ENCODE measurements at places on chromosomes 2 and 18.

DNA sequence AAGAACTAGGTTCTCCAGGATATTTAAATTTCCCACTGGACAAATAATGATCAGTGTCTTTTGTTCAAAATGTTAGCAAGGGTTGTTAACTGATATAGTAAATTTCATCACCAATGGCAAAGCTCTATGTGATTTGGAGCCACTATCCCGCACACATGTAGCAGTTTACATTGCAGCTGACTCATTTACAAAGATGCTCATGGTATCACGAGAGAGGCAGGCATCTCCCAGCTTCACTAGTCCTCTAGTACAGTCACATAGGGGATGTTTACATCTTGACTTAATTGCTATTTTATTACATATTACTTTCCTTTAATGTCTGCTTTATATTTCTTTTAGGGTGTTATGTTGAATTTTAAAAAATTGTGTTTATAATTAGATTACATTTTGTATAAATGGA lies 30.7 kb downstream of the KCNE4 start:
- DNase-seq, result no peak

DNA sequence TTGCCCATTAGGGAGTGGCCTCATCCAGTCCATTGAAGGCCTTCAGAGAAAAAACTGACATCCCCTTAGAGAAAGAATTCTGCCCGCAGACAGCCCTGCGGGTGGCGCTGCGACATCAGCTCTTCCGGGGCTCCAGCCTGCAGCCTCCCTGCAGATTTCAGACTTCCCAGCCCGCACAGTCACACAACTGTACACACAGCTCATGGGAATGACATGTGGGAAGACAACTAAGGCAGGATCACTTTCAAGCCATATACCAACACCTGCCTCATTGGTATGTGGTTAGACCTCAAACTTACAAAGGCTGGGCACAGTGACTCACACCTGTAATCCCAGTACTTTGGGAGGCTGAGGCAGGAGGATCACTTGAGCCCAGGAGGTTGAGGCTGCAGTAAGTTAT lies 24.8 kb upstream of the TUBB6 start:
- no peak for DNase-seq

GRCh38 chr2:156158808-156159207 lies 173.7 kb downstream of the NR4A2 start:
- DNase-seq, result no peak

GRCh38 chr18:25352629-25353005 lies 651 bp upstream of the ZNF521 start:
- no peak for DNase-seq

DNA sequence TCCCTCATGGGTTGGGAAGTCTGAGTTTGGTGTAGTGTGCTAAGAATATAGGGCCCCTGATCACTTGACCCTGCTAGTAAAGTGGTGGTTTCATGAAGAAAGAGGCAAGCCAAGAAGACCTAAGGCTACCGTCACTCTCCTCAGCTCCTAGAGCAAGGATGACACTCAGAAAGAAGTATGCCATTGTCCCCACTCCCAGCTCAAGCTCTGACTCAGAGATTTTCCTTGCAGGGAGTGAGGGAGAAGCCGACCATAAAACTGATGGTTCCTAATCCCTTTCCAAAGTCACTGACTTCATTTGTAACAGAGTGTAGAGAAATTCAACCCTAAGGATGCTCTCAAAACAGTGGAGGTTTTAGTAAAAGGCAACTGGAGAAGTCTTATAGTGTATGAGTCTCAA lies 80.9 kb downstream of the ICA1L start:
- no peak for DNase-seq

DNA sequence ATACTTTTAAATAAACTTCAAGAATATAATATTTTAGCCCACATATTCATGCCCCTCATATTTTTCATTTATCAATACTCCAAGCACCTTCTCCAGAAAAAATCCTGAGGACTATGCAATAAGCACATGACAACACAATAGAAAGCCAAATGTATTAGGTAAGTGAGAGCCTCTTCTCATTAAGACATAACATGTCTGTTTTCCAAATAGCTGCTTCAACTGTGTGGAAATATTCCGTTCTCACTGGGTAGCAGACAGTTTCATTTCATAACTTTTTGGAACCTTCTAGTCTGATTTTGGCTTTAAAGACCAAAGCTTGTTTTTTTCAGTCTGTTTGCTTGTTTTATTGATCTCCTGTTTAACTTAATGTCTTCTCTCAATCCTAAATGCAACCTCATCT lies 137.8 kb downstream of the PIK3C3 start:
- DNase-seq, result no peak

- DNase-seq, result no peak
These were observed 131.7 kb upstream of the SPOPL start for GRCh38 chr2:138369856-138370255.

GRCh38 chr2:73203055-73203681 lies 794 bp downstream of the NOTO start:
- DNase-seq, result no peak

DNA sequence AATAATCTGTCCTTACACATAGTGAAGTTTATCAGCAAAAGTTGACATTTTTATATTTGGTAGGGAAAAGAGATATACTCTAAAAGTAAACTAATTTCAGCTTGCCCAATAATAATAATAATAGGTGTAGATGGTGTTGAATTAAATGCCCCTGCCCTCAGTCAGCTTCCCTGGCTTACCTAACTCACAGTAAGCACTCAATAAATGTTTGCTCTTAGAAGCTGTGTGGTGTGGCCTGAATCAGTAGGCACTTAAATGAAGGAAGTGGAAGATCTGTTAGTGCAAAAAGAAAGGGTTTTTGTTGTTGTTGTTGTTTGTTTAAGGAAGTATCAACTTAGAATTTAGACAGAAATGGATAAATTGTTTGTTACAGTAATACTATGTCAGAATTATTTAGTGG lies 36.2 kb downstream of the EML4 start:
- DNase-seq, result no peak

GRCh38 chr2:183348492-183348891 lies 224.2 kb downstream of the NUP35 start:
- no peak for DNase-seq

DNA sequence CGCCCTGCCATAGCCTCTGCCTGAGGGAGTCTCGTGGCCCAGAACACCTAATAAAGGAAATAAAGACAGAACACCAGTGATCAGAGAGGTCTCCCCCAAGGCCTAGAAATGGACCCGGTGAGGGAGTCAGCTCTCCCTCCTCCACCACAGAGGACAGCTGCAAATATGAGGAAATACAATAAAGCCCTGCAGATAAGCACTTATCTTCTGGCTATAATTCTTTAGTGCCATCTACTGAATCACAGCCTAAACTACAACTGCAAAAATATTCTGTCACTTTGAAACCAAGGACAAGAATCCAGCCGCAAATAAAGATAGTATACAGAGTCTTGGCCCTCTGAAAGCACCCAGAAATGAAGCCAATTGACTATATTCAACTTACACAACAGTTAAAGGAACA lies 42.4 kb upstream of the TACR1 start:
- DNase-seq, result no peak

DNA sequence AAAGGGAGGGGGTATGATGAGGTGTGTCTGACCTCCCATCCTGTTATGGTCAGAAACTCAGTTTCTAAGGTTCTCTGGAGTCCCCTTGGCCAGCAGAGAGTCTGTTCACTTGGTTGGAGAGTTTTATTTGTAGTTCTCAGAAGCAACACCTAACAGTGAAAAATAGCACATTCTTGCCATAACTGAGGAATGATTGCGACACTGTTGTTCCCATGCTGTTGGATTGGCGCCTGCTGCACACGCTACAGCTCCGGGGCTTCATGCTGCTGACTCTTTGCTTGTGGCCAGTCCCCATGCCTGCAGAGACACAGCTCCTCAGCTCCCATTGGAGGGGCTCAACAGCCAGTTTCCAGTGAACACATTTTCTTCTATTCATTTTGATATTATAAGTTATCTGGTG lies 42.1 kb downstream of the TPGS2 start:
- peak; percentile 73 for DNase-seq

GRCh38 chr2:224308272-224308911 lies 93.5 kb downstream of the FAM124B start:
- DNase-seq, result no peak

- no peak for DNase-seq
These were observed 224.4 kb upstream of the APCDD1 start for GRCh38 chr18:10230072-10230471.

- no peak for DNase-seq
These were observed 694 bp downstream of the THSD7B start for GRCh38 chr2:136766073-136766404.

- DNase-seq, result no peak
These were observed 204.9 kb upstream of the CYRIA start for GRCh38 chr2:16870491-16871076.

DNA sequence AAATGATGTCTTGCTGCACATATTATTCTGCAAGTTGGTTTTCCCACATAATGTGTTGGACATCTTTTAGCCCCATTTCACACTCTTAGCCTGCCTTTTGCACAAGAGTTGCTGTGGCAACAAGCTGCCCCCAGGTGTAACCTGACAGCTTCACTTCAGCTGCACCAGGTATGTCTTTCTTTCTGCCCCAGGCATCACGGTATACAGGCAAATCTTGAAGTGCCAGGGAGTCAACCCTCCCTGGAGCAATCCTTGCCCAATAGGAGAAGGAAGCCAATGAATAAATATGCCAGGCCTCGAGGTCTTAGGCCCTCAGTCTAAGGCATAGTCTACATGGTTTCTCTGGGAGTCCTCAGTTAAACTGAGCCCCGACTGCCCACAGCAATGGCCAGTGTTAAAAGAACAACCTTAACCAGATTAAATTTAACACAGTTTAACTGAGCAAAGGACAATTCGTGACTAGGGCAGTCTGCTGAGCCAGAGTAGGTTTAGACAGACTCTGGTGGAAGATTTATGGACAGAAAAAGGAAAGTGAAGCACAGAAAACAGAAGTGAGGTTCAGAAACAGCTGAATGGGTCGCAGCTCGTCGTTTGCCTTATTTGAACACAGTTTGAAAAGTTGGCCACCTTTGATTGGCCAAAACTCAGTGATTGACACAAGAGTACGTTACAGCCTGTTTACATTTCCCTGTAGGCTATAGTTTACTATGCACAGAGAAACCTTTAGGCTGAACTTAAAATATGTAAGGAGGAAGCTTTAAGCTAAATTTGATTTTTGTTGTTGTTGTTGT lies 32.0 kb upstream of the C1QL2 start:
- DNase-seq, result no peak

- no peak for DNase-seq
These were observed 389.9 kb downstream of the SOX11 start for GRCh38 chr2:6081955-6082624.

DNA sequence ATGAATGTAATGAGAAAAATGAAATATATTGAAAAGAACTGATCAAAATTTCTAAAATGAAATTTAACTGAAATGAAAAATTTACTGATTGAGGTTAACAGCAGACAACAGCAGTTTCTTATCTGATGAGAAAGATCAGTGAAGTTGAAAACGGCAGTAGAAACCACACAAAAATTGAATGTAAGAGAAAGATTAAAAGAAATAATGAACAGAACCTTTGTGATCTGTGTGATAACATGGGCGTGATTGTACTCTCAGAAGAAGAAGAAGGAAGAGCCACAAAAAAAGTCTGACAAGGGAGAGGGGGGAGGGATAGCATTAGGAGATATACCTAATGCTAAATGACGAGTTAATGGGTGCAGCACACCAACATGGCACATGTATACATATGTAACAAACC lies 45.2 kb downstream of the FAM117B start:
- no peak for DNase-seq

DNA sequence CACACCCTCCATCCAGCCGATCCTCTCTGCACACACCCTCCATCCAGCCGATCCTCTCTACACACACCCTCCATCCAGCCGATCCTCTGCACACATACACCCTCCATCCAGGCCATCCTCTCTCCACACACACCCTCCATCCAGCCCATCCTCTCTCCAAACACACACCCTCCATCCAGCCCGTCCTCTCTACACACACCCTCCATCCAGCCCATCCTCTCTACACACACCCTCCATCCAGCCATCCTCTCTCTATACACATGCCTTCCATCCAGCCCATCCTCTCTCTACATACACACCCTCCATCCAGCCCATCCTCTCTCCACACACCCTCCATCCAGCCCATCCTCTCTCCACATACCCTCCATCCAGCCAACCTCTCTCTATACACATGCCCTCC lies 83.1 kb downstream of the EIPR1 start:
- no peak for DNase-seq

- no peak for DNase-seq
These were observed 113.0 kb downstream of the DYSF start for GRCh38 chr2:71566372-71566771.

- no peak for DNase-seq
These were observed 113.1 kb upstream of the RAB12 start for GRCh38 chr18:8496186-8496585.

DNA sequence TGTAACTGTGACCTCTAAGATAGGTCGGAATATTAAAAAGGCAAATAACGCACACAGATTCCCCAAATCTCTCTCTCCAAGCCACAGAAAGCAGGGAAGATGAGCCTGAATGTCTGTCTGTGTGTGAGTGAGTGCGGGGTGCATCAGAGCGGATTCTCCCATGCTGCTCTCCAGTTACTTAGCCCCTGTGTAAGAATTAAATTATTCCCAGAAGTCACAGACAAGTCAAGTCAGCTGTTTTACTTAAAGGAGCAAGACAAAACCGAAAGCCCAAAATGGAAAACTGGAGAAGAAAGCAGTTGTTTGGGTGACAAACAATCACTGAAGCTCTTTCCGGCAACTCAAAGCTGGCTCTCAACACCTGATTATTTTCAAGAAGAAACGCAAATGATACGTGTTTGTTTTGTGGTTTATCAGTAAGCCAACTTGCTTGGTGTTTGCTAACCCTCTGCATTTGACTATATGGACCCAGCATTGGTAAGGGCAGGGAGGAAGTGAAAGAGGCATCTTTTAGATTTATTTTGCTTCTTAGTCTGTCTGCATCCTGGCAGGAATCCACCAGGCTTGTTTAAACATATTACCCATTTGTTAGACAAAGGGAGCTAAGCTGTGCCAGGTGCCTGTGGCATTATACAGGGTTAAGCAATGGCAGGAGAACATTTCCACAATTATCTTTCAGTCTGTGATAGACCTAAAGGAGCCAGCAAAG lies 121.5 kb upstream of the CREB1 start:
- DNase-seq, result no peak

DNA sequence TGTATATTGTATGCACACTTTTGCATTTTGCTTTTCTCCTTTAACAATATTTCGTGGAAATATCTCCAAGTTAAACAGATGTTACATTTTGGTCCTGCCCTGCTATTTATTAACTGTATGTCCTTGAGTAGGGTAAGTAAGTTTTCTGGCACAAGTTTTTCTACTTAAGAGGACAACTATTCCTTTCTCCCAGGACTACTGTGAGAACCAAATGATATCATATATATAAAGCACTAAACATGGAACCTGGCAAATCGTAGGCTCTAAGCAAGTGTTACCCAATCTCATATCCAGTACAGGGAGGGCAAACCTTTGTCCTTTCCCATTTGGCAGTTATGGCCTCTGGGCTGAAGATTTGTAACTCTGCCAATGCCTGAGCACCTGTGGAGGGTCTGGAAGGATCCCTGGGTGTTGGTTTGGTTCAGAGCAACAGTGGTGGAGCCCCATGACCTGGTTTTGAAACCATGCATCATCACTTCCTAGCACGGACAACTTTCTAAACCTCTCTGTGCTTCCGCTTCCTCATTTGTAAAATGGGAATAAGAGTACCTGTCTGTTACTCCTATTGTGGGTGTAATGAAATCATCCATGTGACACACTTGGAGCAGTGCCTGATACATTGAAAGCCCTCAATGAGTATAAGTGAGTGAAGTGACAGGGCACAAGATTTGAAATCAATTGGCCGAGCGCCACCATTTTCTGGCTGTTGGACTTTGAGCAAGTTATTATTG lies 28.3 kb upstream of the ICOS start:
- no peak for DNase-seq

GRCh38 chr2:159737917-159738296 lies 25.6 kb downstream of the MARCHF7 start:
- DNase-seq, result no peak
